ENCODE measurements at places on chromosomes 5 and 9.

- no peak for DNase-seq
Observed at GRCh38 chr9:17614903-17615302, 36.0 kb downstream of the SH3GL2 start.

DNA sequence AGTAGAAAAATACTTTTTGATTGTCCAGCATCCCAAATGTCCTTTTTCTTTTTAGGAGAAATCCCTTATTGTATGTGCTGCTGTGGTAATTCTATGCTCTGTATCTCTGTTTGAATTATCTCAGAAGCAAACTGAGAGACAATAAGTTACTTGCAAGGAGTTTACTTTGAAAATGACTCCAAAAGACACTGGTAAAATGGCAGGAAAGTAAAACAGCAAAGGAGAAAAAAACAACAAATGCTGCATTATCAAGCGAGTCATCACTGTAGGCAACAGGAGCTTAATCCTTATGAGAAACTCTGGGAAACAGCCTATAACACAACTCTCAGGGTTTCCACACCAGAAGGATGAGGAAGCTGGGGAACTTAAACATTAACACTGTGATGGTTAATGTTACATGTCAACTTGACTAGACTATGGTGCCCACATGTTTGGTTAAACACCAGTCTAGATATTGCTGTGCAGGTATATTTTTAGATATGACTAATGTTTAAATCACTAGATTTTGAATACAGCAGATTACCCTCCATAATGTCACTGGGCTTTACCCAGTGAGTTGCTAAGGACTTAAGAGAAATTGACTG lies 92.6 kb upstream of the GAS1 start:
- DNase-seq, result no peak

GRCh38 chr5:96904054-96904931 lies 28.0 kb downstream of the ERAP2 start:
- no peak for DNase-seq

- no peak for DNase-seq
Observed at GRCh38 chr5:65663804-65664521, 39.1 kb downstream of the SHLD3 start.

GRCh38 chr5:144671066-144671465 lies 500.4 kb downstream of the KCTD16 start:
- no peak for DNase-seq

DNA sequence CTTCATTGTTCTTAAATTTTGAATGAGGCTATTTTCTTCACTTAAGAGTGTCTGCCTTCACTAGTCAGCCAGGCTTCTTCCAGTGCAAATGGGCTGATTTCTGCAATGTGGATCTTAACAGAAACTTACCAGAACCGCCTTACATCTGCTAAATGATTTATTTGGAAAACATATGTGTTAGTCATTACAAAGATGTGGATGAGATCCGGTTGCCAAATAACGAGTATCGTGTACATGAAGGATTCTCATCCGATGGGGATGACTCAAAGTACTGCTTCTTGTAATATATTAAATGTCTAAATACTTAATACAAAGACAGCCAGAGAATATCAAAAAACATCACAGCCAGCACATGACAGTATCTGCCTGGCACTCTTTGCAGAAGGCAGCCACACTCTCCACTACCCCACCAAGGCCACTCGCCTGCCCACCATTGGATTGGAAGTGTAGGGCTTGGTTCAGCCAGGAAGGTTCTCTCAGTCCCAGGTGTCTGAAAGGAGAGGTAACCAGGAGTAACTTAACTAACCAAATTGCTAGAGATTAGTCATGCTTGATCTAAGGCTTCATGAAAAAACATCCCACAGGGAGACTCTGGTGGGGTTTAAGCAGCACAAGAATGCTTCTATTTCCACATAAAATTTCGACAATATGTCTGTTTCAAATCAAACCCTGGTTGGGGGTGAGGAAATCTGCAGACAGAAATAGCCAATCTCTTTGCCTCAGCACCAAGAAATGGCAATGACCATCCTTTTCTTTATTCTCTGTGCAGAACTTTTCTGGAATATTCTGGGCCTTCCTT lies 174.8 kb downstream of the GADD45G start:
- DNase-seq, result peak; percentile 81

- DNase-seq, result no peak
Observed at GRCh38 chr5:5335107-5335506, 87.4 kb upstream of the ICE1 start.

DNA sequence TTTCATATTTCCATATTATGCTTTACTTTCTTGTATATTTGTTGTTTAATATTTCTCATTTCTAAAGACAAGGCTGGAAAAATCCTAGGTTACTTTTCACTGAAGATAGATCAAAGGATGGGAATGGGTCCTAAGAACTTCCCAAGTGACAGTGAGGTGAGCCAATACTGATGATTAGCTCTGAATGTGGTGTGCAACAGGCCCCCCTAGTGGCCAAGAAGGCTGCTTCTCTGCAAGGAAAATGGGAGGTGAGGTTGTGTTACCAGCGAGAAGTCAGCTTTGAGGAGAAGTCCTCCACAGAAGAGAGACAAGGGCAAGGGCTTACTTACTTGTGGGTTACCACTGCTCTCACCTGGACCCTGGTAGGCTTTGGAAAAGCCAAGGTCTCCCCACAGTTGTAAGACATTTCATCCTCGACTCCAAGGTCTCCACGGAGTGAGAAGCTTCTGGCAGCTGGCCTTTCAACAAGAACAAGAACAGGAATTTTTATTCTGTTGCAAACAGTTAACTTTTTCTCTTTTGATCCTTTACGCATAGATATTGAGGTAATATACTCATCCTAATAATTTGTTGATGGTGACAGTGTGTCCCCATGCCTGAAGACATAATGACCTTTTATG lies 69.9 kb downstream of the MAMDC2 start:
- DNase-seq, result no peak

- DNase-seq, result no peak
Observed at GRCh38 chr9:29775491-29775890, 2202.2 kb upstream of the C9orf72 start.

DNA sequence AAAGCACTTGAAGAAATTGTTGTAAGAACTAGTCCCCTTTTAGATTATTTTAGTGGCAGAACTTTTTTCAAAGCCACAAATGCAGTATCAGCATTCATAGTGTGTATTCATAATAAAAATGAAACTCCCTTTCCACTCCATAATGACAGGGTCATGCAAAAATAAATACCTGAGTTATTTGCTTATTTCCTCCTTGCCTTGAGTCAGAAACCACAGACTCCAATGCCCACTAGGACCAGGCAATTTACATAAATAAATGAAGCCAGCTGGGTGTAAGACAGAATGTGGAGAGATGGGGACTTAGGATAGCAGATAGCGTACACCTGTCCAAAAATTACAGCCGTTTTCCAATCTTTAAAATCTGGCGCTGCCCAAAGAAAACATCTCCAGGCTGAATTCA lies 417.8 kb downstream of the TMEM161B start:
- DNase-seq, result no peak

GRCh38 chr5:36495611-36496010 lies 110.8 kb upstream of the SLC1A3 start:
- no peak for DNase-seq

DNA sequence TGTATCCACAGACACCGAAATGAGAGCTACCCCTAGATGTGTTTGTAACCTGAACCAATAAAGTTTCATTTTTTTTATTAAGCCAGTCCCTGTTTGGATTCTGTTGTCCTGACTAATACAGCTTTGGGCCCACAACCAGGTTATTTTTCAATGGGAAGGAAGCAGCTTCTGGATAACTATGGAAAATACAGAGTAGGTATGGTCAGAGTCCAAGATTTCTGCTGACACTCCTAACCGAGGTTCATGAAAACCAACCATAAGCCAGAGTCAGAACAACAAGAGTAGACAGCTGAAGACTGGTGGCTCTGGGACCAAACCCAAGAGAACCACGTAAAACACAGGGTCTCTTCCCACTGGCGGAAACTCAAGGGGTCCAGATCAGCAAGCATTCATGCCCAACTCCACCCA lies 10.8 kb downstream of the KLF9 start:
- DNase-seq, result no peak

GRCh38 chr5:126122942-126123341 lies 300.3 kb upstream of the GRAMD2B start:
- no peak for DNase-seq

DNA sequence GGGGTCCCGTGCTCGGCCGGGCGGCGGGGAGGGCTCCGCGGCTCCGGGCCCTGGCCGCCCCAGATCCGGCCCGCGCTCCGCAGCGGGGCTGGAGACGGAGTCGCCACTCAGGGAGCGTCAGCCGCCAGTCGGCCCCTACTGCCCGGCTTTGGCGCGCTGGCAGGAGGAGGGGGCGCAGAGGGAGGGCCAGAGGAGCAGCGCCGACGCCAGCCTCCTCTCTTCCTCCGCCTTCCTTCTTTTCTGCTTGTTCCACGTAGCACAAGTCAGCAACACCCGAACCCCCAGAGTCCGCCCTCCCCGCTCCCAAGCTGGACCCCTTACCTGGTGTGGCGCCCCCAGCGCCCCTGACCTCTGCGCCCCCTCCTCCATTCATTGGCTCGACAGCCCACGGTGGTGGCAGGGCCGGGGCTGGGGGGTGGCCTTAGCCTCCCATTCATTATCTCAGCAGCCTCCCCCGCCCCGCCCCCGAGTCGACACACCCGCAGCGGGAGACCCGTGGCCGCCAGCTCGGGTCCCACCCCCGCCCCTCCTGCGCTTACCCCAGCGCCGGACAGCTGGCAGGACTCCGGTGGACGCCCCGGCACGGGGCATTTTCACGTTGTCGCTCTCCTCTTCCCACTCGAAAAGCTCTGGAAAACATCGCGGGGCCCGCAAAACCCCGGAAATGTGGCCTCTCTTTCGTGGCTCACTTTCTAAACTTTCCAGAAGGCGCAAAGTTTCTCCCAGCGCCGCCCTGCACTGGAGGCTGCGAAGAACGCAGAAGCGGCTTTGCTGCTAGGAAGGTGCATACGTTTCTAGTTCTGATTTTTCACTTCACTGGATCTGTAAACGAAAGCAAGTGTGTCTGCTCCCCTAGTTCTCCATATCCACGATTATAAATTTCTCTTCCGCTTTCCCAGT lies at the start of gene LPAR1:
Gene LPAR1 (minus strand): TSS at position 140 of the 900 bp plus-strand sequence. CDS start 66,353 bp downstream, outside the sequence.
- no peak for DNase-seq

GRCh38 chr5:10315201-10315600 lies 7.5 kb upstream of the CMBL start:
- DNase-seq, result no peak

- DNase-seq, result no peak
Observed at GRCh38 chr9:128419061-128419925, 1.4 kb upstream of the CERCAM start.

DNA sequence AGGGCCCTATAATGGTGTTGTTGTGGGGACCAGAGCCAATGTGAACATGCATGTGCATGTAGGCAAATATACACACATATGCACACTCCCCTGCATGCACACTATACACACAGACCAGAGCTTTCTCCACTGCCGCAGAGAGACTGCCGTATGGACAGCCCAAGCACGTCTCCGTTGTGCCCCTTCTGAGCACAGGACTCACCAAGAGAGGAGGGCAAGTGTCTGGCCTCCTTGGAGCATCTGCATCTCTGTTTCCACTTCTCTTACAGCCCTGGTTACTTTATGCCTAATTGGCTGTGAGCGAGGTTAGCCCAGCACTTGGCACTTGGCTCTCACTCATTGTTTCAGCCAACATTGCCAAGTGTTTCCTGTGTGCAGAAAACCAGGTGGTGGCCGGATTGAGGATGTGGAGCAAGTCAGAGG lies 30.4 kb downstream of the CSF2 start:
- DNase-seq, result no peak

DNA sequence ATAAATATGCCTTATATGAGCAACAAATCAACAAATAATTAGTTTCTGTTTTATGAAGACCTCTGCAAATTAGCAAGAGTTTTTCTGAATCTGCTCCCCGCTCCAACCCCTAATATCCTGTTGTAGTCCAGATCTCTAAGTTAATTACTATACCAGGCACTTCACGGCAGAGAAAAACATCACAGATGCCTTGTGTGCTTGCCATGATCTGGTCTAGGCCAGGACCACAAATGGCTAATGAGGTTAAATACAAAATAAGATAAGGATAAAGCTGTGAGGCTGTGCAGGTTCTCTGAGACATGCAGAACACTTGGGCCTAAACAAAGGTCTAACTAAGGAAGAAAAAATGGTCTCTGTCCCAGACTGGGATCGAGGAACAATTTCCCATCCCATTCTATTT lies 150.8 kb downstream of the SLIT3 start:
- DNase-seq, result no peak

GRCh38 chr9:134436911-134437310 lies 110.7 kb downstream of the RXRA start:
- DNase-seq, result no peak

DNA sequence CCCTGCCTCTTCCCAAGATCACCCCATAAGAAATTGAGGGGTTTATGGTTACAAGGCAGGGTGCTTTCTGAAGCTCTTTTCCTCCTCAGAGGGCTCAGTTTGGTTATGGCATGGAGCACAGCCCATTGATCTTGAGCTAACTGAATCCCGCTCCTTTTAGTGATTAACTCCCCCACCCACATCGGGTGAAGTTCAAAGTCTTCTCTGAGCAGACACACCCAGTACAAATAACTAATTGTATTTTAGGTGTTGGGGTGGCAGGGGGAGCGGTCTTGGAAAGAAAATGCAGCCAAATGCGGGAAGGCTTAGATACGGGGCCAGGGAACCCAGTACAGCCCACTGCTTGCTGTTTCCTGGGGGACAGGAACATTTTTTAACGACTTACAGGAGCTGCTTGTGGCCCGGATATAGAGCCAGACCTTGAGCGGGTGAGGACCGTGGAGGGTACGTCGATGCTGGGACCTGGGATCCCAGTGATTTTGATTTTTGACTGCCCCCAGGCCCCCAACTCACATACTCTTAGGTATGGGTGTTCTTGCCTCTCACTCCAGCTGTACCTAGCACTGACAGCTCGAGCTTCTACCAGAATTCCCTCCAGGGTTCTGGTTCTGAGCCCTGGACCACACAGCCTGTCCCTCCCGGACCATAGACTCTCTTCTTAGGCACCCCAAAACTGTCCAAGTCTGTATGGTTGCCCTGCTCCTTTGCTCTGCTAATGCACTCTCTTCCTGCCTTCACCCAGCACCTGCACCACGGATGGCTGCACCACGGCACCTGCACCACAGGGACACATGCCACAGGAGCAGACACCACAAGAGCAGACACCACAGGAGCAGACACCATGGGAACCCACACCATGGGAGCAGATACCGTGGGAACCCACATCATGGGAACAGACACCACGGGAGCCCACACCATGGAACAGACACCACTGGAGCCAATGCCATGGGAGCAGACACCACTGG lies 18.3 kb upstream of the RXRA start:
- no peak for DNase-seq

- no peak for DNase-seq
Observed at GRCh38 chr9:112629671-112630485, 88.0 kb downstream of the INIP start.

- no peak for DNase-seq
Observed at GRCh38 chr9:133727876-133728441, 10.2 kb downstream of the SARDH start.

DNA sequence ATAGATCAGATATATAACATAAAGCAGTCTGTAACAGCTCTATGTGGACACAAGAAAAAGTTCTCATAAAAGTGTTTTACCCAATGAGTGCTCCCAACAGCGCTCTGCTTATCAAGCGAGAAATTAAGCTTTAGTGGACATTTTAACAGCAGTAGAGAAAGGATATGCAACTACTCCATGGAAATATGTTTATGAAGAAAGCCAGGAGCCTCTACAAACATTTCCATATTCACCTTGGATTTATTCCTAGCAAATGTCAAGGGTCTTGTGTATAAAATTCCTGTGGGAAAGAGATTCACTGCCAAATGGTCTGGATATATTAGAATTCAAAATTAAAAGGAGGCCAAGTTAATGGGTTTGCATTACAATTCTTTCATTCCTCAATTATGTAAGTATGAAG lies 66.5 kb downstream of the DTWD2 start:
- no peak for DNase-seq

Data from fibroblast of skin of left quadriceps (primary cell).